Right lung (tissue), 10 donors: ENCODE measurements at places on chromosomes 12 and 14. TPM values are rescaled to one million over a fixed set of nuclear protein-coding genes. Genes with fewer than 3 reads are reported as not detected.
A peak's percentile ranks its signal among the peaks of the same experiment; 100 is the strongest.

The ACOT6 gene
- polyA plus RNA-seq, result not detected

The PLEKHD1 gene
- 0.23 TPM for polyA plus RNA-seq

The PIP4K2C gene
- 22.4 TPM for polyA plus RNA-seq

DNA sequence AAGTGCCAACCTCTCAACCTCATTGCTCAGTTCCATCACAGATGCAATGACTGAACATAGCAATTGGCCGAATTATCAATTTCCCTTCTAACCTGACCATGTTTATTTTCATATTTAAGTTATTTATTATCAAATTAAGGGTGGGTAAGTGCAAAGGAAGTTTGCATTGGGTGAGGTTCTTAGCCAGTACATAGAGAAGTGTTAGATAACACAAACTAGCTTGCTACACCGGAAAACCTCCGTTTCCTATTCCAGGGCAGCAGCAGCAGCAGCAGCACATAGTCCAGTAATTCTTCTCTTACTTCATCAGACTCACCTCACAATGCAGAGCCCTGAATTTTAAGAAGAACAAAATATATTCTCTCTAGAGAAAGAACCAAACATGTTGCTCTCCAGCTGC, 200.5 kb upstream of the OR4E1 start:
- DNase-seq, result no peak

DNA sequence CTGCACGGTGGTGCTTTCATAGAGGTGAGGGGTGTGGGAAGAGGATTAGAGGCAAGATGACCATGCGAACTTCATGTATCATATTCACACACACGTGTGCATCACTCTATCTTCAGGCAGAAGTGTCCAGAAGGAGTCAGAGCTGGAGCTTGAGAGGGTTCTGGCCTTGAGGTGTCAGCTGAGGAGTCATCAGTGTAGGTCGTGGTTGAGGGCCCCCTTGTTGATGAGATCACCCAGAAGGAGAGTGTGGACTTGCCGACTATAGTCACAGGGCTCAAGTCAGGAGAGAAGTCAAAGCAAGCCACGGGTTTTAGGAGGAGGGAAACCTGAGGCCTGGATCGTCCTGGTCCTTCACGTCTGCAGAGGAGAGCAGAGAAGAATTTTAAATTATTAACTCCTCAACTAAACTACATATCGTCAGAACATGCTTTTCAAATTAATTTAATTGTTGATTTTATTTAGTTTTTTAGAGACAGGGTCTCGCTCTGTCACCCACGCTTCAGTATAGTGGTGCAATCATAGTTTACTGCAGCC, 25.4 kb downstream of the EML1 start:
- DNase-seq, result no peak

DNA sequence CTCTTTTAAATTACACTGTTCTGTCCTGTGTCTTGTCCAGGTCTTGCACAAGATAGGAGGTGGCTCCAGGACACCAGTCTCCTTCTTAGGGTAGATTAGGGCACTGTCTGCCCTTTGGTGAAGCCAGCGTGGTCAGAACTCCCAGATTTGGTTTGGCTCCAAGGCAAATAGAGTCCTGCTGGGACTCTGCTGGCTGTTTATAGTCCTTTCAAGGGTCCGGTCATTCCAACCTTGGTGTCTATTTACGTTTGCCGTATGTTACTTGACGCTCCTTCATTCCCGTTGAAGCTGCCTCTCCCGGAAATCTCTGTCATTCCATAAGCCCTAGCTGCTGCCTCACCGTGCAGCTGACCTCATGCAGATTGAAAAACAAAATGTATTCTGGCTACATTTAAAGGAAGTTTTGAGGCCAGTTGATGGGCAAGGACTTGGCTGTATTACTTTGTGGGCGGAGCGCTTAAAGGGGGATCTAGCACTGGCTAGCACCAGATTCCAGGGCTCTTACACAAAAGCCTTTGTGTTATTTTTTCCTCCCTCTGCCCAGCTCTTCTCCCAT, 180.6 kb downstream of the AKAP6 start:
- DNase-seq, result peak; percentile 25

DNA sequence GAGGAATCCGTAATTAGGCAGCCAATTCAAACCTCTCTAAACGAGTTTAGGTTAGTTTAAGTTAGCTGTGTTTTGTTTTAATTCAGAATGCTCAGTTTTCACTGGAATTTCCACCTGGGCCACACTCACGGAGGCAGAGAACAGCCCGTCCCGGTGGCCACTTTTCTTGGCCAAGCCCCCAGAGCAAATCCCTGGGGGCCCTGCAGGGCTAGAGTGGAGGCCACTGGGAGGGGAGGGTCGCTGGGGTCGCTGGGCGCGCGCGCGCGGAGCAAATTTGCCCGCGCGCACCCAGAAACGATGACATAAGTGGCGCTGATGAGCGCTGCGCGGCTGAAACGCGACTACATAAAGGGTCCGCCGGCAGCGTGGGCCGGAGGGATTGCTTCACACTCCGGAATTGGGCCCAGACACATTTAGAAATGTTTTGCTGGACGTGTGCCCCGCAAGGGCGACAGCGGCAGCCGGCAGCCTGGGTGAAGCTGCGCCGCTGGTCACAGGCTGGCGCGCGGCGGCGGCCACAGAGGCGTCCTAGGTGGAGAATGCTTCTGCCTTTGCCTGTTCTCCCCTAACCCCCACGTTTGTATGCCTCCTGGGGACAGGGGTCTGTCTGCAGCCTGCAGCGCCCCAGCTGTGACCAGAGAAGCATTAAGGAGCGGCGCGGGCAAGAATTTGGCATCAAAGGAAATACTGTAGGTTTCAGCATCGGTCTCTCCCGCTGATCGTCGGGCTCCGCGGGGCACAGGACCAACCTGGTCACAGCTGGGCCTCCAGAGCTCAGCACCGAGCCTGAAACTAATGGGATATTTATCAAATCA, 37.9 kb upstream of the TBX5 start:
- DNase-seq, result peak; percentile 76

DNA sequence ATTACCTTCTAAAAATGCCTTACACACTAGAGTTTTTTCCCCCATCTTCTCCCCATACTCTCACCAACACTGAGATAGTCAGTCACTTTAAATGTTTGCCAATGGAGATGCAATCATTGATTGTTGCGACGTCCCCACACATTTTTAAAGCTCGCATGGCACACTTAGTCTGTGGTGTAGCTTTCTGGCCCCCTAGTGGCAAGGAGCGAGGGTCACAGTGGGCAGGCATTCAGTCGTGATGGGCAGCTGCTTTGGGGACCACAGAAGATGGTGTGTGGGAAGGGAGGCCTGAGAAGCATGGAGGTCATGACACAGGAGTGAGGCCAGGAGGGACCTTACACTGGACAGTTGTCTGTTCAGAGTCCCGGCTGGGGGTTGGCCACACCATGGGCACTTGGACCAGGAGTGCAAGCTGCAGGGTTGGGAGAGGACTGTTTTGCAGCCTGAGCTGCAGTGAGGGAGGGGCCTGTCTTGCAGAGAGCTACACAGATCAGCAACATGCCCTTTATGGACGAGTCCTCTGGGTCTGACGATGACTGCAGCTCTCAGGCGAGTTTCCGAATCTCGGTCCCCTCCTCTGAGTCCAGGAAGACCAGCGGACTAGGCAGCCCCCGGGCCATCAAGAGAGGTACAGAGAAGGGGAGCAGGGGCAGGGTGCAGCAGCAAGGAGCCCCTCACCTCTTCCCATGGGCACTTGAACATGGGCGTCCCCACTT, 28.6 kb downstream of the PIGH start:
- DNase-seq, result peak; percentile 30
